ENCODE measurements at places on chromosomes 12 and 14.
A peak's percentile ranks its signal among the peaks of the same experiment; 100 is the strongest.

GRCh38 chr12:59432057-59432456 lies 163.8 kb upstream of the SLC16A7 start:
- DNase-seq: no peak

GRCh38 chr14:23181946-23182345 lies 1.5 kb downstream of the SLC7A8 start:
- no peak for DNase-seq

DNA sequence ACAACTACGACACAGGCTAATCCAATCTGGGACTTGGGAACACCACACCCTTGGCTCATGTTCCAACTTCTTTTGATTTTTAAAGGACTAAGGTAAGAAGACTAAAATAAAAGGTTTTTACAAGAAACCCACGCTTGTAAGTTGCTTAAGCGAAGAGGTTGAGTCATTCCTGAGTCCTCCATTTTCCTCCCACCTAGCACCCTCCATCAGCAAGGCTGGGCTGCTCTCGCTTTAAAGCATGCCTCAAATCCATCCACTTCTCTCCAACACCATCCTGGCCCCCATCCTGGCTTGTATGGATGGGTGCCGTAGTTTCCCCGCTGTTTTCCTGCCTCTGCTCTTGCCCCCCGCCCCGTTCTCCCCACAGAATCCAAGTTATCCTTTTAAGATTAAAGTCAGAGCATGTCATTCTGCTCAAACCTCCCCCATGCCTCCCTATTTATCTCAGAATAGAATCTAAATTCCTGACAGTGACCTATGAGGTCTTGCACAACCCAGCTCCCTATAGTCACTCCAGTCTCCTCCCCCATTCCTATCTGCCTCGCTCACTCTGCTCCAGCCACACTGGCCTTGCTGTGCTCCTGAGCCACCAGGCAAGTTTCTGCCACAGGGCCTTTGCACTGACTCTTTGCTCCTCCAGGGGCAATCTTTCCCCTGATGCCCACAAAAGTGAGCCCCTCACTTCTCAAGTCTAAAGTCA lies 34.5 kb downstream of the SCARB1 start:
- DNase-seq: no peak

DNA sequence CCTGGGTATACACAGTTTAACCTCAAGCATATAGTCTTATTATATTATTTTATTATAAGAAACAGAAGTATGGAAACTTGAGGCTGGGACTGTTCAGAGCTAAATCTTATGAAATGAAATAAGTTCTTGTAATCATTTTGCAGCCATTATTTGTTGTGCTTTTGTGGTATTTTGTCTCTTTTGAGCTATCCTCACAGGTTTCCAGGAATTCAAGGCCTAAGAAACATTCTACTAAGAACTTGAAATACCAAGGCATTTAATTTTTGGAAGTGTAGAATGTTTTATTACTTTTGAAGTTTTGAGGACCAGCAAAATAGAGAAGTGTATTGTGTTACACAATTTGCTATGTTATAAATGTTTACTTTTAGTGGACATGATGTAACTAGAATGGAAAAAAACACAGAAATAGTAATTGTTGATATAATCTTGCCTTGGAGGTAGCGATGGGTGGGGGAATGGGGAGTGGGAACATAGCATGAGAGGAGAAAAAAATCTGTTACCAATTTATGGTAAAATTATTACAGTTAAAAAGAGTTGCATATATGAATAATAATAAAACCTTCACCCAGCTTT lies 81.7 kb downstream of the CRADD start:
- DNase-seq: no peak

GRCh38 chr14:22168092-22168955 lies 420.7 kb downstream of the DAD1 start:
- DNase-seq: no peak

DNA sequence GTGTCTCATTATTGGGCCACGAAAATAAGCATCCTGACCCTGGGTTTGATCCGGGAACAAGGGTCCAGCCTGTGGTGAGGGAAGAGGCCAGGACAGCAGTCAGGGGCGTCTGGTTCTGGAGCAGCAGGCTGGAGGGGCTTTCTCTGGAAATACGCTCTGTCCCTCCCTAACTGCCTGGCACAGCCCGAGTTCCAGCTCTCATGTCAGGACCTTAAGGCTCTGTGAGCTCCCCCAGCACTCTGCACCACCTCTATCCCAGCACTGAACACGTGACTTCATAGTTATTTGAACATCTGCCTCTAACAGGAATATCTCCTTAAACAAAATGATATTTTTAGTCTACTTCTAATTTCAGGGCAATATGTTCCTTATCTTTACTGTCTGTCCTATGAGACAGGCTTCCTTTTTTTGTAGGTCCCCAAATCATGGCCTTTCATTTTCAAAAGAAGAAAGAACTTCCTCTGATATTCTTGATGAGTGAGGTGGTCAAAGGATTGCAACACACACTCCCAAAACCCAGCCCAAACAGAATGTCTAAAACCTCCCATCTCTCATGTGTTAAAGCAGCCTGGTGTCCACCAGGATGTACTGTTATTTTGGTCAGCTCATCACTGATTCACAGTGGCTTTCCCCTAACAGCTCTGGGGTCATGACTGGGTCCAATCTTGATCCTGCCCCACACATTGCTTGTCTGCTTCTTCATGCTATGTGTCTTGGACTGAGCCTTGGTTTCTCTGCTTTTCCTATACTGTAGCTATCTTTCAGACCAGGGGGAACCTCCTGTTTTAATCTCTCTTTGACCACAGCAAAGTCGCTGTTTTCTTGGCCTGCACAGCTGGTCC lies 9.7 kb downstream of the AQP6 start:
- no peak for DNase-seq

DNA sequence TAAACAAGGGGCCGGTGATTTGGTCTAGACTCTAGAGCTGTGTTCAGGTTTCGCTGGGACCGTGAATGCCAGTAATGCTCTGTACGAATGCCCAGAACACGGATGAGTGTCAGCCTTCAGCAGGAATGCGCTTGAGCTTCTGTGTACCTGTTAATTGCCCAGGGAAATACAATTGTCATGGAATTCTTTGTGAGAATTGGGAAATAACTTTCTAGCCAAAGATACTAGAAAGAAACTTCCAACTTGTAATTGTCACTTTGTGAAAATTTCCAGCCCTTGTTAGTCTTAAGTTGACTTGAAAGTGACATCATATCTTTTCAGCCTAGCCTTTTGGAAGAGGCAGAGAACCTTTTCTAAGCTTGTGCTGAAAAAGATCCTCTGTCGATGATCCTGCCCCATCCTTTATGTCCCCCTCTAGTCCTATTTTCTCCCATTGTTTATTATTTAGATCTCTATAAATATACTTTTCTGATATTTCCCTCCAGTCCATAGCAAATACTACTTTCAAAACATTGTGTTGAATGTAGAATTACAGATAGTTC lies 2.7 kb downstream of the CHST11 start:
- no peak for DNase-seq

DNA sequence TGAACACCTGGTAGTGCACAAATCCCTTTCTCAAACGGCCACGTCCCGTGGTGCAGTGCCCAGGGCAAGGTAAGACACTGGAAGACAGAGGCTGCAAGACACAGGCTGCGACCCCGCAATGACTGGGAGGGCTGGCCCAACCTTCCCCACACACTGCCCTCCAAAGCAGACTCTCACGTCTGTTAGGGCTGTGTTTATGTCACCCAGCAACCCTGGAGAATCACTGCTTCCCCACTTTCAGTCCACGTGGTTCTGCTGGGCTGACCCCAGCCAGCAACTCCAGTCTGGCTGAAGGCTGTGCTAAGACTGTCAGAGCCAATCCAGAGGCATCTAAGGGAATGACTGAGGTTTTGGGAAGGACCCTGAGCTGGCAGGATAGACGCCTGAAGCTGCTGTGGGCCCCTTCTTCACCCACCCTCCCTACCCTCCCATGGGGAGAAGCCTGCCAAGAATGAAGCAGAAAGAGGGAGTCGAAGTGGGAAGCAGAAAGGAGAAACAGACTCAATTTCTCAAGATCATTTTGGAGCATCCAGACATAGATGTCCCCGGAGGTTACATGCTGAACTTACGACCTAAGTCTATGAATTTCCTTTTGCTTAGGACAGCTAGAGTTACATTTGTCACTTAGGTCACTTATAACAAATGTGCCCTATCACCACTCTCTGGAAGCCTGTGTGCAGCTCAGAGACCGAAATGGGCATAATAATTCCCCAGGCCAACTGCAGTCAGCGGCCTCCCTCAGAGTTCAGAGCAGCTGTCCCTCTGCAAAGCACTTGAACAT lies 11.7 kb downstream of the KDM2B start:
- no peak for DNase-seq

GRCh38 chr12:121170151-121170550 lies 37.5 kb downstream of the P2RX7 start:
- no peak for DNase-seq

GRCh38 chr12:56521209-56521589 lies 421 bp upstream of the RBMS2 start:
- DNase-seq: no peak

- no peak for DNase-seq
These were observed 67.2 kb upstream of the DIO2 start for GRCh38 chr14:80278293-80279023.

- no peak for DNase-seq
These were observed 3.1 kb downstream of the PRB4 start for GRCh38 chr12:11307143-11307542.

GRCh38 chr12:851913-852312 lies 97.6 kb downstream of the RAD52 start:
- no peak for DNase-seq

DNA sequence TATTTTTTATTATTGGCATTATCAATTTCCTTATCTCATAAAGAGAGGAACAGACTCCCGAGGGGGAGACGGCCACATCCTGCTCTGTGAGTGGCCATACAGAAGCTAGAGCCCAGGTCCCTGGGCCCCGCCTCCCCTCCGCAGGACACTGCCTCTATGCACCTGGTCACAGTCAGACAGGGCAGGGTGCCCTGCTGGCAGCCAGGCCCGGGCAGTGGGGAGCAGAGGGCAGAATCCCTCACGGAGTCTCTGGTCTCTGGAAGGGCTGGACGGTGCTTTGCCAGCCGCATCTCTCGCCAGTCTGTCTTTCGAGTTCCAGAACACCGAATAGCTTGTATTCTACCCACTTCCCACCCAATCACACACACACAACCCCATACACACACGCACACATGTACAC lies 16.4 kb upstream of the CACNA2D4 start:
- DNase-seq: peak; percentile 51

DNA sequence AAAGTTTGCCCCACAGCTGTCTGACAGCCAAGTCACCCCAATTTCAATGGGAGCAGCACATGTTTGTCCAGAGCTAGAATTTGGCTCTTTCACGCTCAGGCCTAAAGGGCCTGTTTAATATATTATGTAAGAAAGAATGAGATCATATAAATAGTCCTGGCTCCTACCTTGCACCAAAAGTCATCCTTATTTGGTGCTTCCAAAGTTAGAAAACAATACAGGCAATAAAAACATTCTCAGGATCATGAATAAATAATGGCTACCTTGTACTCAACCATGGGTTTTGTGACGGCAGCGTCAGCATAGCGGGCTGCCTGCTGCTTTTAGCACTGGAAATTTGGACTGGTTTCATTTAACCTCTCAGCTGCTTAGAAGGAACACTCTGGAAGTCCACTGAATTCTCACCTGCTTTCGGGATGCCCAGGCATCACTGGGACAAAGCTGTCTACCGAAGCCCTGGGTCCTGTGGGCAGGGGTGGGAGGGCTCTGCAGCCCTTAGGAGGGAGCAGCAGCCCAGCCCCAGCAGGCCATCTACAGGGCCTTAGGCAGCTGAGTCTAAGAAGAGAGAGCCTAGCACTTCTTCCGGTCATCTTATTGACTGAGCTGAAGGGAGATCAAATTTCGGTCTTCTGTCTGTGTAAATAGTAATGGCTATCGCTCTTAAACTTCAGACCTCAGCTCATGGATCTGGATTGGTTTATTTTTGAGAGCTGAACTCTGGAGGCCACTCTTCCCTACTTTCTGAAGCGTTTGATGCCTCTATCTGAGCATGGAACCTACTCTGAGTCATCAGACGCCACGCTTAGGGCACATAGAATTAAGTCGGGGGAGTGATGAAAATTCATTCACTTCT lies 106.5 kb downstream of the SAMD4A start:
- DNase-seq: no peak

DNA sequence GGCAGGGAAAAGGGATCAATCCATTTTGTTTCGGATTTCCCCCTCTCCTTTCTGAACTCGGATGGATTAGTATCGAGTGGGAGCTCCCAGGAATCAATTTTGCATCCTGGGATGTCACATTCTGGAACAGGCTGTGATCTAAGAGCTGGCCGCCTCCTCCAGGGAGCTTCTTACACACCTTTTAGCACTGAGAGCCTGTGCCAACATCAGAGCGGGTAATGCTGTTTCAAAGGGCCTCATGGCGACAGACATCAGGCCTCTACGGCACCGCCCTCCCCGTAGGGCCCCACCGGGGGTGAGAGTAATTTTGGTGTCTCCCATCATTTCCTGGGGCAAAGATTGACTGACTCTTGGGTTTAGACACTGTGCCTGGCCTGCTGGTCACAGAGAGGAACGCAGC lies 2.7 kb downstream of the GALNT9 start:
- DNase-seq: no peak

GRCh38 chr14:101604935-101605780 lies 43.9 kb downstream of the DIO3 start:
- peak; percentile 1 for DNase-seq

DNA sequence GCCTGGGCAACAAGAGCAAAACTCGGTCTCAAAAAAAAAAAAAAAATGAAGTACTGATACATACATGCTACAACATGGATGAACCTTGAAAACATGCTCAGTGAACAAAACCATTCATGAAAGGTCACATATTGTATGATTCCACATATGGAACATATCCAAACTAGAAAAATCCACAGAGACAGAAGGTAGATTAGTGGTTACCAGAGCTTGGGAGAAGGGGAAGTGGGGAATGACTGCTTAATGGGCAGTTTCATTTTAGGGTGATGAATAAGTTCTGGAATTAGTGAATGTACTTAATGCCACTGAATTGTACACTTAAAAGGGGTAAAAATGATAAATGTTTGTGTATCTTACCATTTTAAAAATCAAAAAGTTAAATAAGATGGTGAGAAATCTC lies 2.7 kb downstream of the ITGB7 start:
- DNase-seq: no peak

DNA sequence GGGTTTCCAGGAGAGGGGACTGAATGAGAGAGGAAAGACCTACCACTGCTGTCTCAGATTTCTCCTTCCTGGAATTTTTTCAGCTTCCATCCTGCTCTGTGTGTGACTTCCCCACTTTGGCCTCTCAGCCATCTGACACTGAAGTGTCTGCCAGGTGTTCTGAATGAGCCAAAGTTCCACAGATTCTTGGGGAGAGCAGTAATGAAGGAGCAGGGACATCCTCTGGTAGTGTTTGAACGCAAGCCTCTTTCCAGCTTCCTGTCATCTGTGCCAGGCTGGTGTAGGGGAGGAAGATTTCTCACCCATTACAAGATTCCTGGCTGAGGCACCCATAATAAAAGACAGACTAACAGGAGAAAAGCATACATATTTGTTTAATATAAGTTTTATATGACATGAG lies 141.7 kb upstream of the NRXN3 start:
- DNase-seq: no peak
